ENCODE measurements at places on chromosomes 16 and 17.

- no peak for DNase-seq
Measured at GRCh38 chr16:69219279-69219678, 32.3 kb downstream of the SNTB2 start.

- no peak for DNase-seq
Measured at GRCh38 chr17:17186551-17187505, 19.3 kb downstream of the PLD6 start.

- DNase-seq: no peak
Measured at GRCh38 chr17:81059026-81059425, 24.1 kb downstream of the BAIAP2 start.

DNA sequence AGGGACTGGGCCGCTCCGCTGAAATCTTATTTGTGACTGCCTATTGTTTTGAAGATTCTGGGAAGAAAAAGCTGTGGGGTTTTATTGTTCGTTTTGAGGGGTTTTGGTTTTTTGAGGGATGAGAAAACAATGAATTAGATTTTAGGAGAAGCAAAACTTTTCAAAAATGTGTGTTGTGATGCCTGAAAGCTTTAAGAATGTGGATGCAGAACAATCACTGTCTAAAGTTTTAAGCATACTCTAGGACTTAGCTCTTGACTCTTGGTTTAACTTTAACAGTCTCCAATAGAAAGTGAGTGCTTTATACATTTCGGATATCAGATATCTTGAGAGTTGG, 899 bp downstream of the CFAP52 start:
- no peak for DNase-seq

GRCh38 chr16:50519001-50519400, 29.2 kb upstream of the NKD1 start:
- DNase-seq: no peak

DNA sequence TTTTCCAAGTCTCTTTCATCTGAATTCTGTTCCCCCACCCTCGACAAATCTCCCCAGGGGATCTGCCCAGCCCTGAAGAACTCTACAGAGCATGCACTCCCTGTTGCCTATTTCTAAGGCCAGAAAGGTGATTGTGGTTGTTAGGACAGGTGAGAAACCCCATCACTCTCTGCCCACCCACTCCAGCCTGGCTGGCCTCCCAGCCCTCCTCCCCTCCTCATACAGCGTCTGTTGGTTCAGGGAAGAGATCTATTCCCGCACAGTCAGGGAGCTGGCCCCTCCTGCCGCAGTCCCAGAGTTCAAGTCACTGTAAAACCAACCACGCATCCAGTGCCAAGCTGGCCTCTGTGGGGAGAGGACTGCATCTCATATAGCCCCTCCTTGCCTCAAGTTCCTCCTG, 98.7 kb downstream of the KCNJ12 start:
- DNase-seq: no peak

DNA sequence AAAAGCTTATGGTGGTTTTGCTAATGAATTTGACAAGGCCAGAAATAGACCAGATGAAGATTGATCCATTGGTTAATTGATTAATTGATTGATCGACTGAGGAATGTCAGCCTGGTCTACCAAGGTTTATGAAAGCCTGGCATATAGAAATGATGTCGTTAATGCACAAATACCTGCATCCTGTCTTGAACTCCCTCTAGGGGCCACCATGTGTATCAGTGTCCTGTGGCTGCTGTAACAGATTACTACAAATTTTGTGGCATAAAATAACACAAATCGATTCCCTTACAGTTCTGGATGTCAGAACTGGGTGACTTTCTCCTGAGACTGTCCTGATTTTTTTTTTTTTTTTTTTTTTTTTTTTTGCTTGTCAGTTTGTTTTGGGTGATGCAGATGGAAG, 553.2 kb downstream of the MAF start:
- peak; percentile 27 for DNase-seq

- DNase-seq: no peak
Measured at GRCh38 chr17:72846399-72846798, 246.1 kb downstream of the SLC39A11 start.

DNA sequence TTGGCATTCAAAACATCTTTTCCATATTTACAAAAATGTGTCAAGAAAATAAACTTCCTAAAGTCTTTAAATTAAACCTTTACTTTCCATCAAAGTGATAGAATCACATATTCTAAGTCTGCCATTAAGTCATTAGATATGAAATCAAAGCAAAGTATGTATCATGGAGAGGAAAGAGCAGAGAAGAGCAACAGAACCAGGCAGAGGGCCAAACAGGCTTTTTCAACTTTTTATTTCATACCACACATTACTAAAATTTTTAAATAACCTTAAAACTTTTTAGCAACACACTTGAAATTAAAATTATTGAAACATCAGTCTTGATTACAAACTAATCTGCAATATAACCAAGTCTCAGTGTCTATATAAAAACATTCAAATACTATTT, 13.8 kb downstream of the SIAH1 start:
- DNase-seq: no peak

DNA sequence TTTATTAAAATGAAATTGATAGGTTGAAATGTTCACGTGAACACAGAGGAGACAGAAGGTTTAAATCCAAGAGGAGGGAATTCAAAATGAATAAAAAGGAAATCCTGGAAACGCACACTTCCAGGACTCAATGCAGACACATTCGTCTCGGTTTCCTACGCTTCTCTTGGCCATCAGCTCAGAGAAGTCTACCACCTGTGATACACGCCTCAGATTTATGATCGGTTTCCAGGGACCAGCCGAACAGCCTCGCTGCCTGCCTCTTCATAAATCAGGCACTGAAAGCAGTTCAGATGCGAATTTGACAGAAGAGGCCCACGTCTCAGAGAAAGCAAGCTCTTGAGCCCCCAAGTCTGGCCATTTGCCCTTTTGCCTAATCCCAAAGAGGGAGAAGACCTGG, 125.5 kb upstream of the IRX3 start:
- DNase-seq: no peak

DNA sequence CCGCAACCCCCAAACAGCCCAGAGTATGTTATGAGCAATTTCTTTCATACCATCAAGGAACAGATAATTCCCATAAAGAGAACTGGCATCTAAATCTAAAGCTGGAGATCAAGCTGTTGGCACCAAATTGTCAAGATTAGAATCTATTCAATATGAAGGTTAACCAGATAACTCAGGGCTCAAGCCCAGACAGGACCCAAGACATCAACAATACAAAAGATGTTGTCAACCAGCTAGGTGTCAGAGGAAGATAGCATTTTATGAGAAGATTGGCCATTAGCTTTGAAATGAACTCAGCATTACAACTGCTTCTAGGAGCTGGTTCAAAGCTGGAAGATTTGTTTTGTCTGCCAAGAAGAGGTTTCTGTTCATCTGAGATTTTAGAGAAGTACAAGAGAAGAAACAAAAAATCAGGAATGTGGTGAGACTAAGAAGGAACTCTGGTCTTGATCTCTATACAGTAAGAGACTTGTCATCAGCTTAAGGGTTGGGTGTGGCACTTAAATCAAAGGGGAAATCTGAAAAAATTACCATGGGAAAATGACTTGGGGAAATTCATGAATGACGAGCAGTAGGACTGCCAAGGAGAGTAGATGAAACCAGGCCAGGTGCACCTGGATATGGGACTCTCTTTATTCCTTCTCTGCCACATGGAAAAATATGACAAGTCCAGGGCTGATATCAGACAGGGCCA, 64.2 kb upstream of the COX10 start:
- no peak for DNase-seq

GRCh38 chr16:27650073-27650701, 100.2 kb downstream of the KATNIP start:
- no peak for DNase-seq

GRCh38 chr16:12901597-12902461, at the start of gene SHISA9:
Gene SHISA9 (plus strand): TSS chr16:12901598.
- no peak for DNase-seq

- DNase-seq: no peak
Measured at GRCh38 chr16:57104706-57105105, 12.3 kb downstream of the CPNE2 start.

GRCh38 chr17:73851091-73851490, 206.8 kb upstream of the SDK2 start:
- no peak for DNase-seq

- DNase-seq: peak; percentile 66
Measured at GRCh38 chr17:37220607-37220953, 155.2 kb upstream of the C17orf78 start.

DNA sequence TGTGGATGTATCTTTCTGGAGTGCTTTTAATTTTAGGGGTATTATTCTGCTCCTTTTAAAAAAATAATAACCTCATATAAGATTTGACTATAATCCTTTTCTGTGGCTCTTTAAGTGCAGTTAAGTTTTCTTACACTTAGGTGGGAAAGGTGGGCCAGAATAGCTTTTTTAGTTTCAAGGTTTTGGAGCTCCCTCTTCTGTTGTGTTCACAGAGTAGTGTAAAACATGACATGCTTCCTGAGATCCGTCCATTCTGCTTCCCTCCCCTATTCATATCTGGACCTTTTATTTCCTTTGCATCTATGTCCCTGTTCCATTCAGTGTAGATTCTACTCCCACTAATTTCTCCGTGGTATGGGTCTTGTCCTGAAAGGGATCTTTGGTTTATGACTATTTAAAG, 12.8 kb downstream of the LRRC36 start:
- no peak for DNase-seq

DNA sequence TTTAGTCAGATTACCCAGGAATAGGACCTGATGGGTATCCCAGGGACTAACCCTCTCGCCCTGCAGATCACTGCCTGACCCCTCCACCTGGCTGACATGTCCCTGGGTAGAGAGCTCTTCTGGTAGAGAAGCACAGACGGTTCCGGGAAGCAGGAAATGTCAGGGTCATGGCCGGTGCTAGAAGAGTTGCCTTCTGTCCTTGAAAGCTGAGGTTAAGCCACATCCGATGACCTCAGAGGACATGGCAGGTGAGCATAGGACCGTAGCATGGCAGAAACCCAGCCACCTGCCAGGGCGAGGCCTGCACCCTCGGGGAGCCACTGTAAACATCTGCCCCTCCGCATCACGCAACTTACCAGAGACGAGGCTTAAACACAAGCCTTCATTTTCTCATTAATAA, 483.7 kb downstream of the SOX9 start:
- no peak for DNase-seq

DNA sequence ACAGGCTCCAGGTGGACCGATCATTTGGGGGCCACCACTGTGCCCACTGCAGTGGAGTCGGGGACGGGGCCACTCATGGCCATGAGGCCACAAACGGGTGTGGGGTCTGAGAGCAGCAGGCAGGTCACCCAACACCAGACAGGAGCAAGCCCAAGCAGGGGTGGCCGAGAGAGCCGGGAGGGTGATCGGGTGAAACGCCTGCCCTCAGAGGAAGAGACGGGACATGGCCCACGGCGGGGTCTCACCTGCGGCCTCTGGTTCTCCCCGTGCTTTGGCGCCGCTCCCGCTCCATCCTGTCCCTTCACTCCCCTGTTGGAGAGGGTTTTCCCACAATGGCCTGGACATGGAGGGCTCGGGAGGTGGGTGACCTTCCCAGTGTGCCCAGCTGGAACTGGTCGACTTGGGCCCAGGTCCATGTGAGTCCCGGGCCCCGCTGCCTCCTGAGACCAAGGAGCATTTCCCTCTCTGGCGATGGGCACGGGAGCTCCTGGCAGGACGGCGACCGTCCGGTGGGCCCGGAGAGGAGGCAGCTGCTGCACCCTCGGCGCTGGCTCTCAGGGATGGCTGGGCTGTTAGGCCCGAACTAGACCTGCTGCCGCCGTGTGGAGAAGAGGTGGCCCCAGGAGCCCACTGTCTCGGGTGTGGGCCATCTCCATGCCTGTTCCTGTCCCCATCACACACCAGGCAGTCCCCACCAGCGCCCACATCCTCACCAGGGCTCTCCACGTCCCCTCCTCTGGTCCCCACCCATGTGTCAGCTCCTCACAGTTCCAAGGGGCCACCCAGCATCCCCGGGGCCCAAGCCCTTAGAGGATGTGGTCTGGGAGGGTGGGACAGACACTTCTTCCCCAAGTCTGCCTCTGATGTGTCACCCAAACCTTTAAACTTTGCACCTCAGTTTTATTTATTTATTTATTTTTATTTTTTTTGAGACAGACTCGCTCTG, 13.4 kb upstream of the BAHCC1 start:
- no peak for DNase-seq

- no peak for DNase-seq
Measured at GRCh38 chr17:8847891-8848290, 19.6 kb downstream of the PIK3R6 start.

- DNase-seq: no peak
Measured at GRCh38 chr16:52436339-52437276, 110.3 kb downstream of the TOX3 start.

GRCh38 chr17:73360961-73361761, 49.4 kb upstream of the CDC42EP4 start:
- DNase-seq: no peak

DNA sequence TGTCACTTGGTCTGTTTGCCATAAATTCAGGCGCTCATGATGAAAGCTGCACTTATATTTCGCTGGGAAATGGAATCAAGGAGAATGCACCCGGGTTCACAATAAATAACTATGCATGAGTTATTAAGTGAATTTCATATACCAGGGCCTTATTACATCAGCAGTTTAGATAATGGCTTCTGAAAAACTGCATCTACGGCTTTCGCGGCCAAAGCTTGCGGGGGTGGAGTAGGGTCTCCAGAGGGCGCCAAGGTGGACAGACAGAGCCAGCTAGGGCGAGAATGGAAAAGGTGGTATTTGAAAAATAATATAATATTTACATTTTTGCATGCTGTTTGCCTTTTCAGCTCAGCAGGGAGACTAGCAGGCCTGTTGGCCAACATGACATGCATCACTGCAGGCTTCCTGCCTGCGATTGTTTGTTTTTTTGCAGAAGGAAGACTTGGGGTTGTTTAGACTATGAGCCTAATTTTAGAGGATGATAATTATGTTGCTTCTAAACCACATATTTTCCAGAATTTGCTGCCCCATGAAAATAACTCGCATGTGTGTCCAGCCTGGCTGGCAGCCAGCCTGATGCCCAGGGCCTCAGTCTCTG, 173.8 kb upstream of the IRX3 start:
- DNase-seq: no peak

DNA sequence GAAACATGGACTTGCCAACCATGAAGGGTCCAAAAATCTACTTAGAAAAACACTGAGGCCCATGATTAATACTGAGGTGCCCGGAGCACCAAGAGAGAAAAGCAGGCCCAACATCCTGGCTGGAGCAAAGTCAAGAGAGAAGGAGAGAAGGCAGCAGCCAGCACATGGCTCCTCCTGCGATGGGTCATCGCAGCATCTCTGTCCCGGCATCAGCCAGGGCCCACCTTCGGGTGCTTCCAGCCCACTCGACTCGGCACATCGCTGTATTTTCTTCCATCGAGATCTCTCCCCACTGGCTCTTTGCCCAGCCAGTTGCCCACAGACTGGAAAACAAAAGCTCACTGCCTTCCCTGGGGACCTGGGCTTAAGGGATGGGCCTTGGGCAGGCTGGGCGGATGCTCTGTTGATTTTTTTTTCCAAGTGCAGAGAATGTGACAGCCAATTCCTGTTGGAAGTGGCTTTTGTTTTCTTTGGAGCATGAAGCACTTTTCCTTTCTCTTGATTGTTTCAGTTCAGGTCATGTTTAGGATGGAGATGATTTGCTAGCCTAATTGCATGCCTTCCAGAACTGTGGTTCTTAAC, 58.1 kb downstream of the CYB5B start:
- DNase-seq: peak; percentile 1

Measured in NCI-H1436 (cell line).